ENCODE measurements at places on chromosomes 4 and X.

GRCh38 chrX:132967049-132967448, 8.6 kb upstream of the HS6ST2 start:
- no peak for DNase-seq

- DNase-seq: no peak
Observed at GRCh38 chr4:99088023-99088449, 552 bp downstream of the ADH5 start.

- DNase-seq: no peak
Observed at GRCh38 chrX:120205816-120206753, 44.5 kb upstream of the ZBTB33 start.

- DNase-seq: no peak
Observed at GRCh38 chr4:140427919-140428471, 547 bp upstream of the CLGN start.

- no peak for DNase-seq
Observed at GRCh38 chrX:74656079-74656745, 41.8 kb upstream of the RLIM start.

Data from NCI-H1930 (cell line).